ENCODE measurements at places on chromosomes 12 and 14.
A peak's percentile ranks its signal among the peaks of the same experiment; 100 is the strongest.

GRCh38 chr12:55708695-55709233, 1.1 kb upstream of the ITGA7 start:
- no peak for DNase-seq

GRCh38 chr12:45368841-45369489, 153.1 kb downstream of the ANO6 start:
- DNase-seq: peak; percentile 62

DNA sequence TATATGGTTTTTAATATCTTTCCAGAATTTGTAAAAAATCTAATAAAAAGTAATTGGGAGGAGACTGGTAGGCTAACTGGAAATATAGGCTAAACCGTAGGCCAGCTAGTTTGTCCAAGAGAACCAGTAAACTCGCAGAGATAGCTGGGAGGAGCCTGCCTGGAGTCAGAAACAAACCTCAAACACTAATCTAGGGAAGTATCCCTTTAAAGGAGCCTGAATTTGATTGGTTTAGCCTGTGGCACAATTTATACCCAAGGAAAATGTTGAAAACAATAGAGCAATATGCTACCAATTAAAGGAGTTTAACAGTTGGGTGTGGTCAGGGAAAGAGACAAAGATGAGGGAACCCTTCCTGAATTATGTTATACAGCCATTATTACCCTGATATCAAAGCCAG, 109.6 kb downstream of the EML5 start:
- DNase-seq: no peak

GRCh38 chr14:60722357-60723115, 1.6 kb downstream of the SIX4 start:
- DNase-seq: no peak

DNA sequence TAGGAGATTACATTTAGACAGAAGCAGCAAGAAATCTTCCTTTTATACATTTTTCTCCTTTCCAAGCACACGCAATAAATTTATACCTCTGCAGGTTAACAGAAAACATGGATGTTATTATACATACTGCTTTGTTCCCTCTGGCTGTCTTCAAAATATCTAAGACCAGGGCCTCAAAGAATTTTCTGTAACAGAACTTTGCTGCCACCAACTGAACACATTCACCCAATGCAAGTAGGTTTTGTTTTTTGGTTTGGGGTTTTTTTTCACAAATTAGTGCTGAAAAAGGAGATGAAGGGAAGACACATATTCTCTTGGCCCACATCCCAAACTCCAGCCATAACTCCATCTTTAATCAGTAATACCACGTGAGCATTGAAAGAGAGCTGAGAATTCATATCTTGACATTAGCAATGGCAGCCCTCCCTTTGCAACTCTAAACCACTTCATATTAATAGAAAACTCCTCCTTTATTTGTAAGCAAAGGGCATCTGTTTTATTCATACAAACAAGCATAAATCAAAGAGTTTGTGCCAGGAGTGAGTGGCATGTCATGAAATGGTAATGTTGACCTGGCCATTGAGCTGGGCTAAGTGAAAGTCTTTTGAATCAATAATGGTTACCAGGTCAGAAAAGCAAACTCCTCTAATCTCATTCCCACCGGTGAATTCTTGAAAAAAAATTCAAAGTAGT, 150.8 kb upstream of the FSCB start:
- DNase-seq: no peak

- no peak for DNase-seq
Observed at GRCh38 chr14:103870144-103870876, 22.9 kb upstream of the PPP1R13B start.

GRCh38 chr12:80059875-80060274, 39.5 kb upstream of the OTOGL start:
- DNase-seq: no peak

DNA sequence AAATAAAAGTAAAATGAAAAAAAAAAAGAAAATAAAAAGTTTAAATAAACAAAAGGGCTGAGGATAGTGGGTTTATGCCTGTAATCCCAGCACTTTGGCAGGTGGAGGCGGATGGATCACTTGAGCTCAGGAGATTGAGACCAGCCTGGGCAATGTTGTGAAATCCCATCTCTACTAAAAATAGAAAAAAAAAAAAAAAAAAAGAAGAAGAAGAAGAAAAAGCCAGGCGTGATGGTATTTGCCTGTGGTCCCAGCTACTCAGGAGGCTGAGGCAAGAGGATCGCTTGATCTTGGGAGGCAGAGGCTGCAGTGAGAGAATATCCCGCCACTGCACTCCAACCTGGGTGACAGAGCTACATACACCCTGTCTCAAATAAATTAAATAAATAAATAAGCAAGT, 3.9 kb downstream of the TAOK3 start:
- no peak for DNase-seq

GRCh38 chr14:72560889-72561493, 332.9 kb downstream of the DPF3 start:
- no peak for DNase-seq

DNA sequence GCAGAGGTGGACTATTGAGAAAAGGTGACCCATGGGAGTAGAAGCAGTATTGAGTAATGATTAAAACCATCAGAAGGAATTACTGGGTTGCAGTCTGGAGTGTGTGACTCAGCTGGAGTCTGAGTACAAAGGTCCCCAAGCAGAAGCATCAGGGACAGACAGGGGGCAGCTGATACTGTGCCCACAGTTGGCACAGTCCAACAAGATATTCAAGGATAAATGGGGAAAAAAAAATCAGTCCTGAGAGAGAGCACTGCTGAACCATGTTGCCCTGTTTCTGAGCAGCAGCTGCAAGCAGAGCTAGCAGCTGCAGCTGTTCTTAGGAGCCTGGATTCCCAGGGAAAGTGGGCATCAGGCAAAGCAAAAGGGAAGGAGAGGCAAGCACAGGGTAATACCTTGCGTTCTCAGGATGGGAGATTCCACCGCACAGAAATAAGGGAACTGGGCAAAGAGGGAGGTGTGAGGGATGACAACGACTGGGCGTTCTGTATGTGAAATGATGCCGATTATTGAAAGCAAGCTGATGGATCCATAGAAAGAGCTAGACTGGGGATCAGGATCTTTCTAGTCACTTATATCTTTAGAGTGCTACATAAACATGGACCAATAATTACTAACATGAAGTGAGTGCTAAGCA, 17.7 kb downstream of the NEUROD4 start:
- no peak for DNase-seq

Data from dermis microvascular lymphatic vessel endothelial cell (primary cell).